Foreskin melanocyte (primary cell): ENCODE measurements at places on chromosomes 16 and 17.

DNA sequence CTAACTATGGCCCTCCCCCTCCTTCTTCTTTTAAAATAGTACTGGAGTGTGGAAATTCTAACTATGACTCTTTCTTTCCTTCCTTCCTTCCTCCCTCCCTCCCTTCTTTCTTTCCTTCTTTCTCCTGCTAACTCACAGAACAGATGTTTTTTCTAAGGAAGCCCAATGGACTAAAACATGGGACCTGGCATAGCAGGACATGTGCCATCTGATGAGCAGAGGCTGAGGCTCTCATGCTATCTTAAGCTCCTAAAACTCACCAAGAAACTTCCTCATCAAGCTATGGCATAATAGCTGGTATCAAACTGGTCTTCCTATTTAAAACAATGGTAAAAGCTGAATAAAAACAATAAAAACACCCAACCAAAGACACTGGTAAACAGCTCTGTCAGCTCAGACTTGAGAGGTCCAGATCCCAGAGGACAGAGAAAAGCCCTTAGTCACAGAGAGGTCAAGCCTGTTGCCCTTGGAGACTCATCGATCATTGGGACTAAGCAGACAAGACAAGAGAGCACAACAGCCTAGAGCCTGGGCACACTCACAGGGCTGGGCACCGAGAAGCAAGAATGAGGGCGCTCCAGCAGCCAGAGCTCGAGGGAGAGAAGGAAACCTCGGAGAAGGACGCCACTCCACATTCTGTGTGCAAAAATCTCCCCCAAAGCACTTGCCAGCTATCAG, 27.6 kb downstream of the SLC38A10 start:
- DNase-seq = no peak

GRCh38 chr17:53633856-53634255, 188.9 kb upstream of the KIF2B start:
- peak; percentile 31 for DNase-seq

DNA sequence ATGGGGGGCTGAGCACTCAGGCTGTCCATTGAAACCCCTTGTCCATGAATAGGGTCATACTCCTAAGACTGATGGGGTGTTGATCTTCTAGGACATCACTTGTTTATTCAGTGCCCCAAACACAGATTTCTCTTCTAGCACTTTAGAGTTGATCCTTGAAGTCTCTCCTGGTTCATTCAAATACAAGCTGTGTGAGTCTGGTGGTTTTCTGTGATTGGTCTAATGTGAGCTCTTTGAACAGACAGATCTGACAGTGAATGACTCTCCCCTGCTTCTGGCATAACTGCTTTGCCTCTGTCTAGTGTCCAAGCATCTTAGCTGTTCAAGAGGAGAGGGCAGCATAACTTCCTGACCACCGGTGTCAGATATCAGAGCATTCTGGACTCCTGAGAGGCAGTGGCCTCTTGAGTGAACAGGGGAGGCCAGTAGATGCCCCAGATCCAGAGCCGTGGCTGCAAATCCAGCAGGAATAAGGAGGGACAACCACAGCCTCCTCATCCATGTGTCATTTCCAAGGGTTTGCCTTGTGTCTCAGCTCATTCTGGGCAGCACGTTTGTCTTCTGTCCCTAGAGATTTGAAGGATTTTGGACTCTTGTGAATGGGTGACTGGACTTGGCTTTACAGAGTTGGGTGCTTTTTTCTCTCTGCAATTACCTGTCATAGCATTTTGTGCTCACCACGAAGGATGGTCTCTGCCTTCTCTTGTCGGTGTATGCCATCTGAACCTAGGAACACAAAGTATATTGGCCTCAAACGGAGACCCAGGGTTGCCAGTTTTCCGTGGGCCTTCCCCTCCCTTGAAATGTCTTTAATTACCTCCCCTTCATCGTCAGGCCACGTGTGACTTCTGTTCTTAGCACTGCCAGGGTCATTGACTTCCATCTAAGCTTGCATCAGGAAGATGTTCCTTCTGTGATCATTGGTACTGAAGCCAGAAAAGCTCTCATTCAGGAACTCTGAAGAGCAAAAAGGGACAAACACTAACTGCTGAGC, 13.9 kb upstream of the CLEC18C start:
- no peak for DNase-seq

- no peak for DNase-seq
These were observed 481 bp upstream of the BRD7 start for GRCh38 chr16:50369133-50369804.

GRCh38 chr17:1203111-1203966, 23.6 kb upstream of the ABR start:
- DNase-seq = peak; percentile 30

DNA sequence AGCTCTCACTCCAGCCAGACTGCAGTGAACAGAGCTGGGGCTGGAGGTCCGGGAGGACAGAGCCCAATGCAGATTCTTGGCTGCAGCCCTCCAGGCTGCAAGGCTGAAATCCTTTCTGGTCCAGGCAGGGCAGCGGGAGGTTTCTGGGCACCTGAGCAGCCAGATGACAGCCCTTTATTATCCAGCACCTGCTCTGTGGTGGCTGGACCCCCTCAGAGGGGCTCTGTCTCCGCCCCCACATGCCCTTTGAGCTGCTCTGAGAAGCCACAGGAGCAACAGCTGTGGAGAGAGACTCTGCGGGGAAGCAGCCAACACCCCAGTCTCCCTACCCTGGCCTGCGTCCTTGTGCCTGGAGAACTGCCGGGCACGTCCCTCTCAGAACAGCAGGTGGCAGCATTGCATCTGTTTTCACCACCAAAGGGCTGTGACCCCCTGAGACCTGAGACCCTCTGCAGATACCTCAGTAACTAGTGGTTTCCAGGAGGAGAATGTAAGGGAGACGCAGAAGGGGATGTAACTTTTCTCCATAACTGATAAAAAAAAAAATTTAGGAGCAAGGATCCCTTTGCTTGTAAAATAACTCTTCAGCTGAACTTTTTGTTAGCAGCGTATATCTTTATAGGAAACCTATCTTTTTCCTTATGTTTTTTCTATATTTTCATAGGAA, 3.7 kb upstream of the CNP start:
- peak; percentile 38 for DNase-seq

GRCh38 chr16:48978501-48978900, 303.1 kb downstream of the CBLN1 start:
- no peak for DNase-seq

DNA sequence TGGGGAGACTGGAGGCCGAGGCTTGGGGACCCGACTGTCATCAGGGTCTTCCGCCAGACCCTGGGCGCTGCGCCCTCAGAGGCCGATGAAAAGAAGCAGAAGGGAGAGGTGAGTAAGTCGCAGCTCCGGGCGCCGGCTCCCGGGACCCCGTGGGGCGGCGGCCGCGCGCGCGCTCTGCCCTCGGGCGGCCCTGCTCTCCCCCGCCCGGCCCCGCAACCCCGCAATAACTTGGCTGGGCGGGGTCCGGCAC, 392 bp upstream of the ABHD15 start:
- DNase-seq = no peak

- DNase-seq = no peak
These were observed 10.2 kb downstream of the DEXI start for GRCh38 chr16:10931977-10932632.

GRCh38 chr17:4109449-4109848, 33.4 kb downstream of the ZZEF1 start:
- DNase-seq = no peak

DNA sequence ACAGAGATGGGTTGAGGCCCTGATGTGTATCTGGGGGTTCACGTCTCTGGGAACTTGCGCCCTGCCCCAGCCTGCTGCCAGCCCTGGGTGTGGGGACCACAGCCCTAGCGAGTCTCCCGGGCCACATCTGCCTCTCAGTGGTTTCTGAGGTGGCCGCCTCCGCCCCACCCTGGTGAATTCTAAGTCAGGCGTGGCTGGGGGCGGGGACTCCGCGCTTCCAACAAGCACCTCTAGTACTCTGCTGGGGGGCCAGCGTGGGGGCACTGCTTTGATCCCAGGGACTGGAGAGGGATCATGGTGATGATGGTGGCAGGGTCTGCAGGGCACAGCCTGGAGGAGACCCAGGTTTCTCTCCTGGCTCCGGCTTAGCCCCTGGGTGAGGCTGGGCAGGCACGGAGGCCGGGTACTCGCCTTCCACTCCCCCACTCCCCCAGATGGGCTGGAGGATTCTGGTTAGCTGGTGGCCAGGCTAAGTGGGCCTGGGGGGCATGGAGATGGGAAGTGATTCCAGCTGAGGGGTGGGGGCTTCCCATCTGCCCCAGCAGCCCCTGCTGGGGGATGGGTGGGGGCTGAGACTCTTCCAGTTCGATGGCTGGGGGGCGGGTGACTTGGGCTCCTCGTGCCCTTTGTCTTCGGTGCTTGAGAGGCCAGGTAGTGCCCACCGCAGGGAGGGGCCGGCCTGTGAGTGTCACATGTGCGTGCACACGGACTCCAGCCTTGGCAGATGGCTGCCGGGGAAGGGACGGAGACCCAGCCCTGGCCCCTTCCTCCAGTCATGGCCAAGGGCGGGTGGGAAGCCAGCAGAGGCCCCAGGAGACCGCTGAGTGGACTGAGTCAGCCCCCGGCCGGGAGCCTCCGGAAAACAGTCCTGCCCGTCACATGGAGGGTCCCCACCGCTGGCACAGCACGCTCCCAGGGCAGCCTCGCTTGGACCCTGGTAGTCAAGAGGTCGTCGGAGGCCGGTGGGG, 3.9 kb downstream of the GLIS2 start:
- no peak for DNase-seq

- DNase-seq = no peak
These were observed 10.7 kb downstream of the WIPI1 start for GRCh38 chr17:68446626-68447041.

GRCh38 chr16:30894540-30895368, 877 bp upstream of the BCL7C start:
- no peak for DNase-seq

- no peak for DNase-seq
These were observed 55.6 kb downstream of the COTL1 start for GRCh38 chr16:84562174-84562815.

GRCh38 chr17:44865231-44865660, 17.6 kb downstream of the HIGD1B start:
- DNase-seq = peak; percentile 54

DNA sequence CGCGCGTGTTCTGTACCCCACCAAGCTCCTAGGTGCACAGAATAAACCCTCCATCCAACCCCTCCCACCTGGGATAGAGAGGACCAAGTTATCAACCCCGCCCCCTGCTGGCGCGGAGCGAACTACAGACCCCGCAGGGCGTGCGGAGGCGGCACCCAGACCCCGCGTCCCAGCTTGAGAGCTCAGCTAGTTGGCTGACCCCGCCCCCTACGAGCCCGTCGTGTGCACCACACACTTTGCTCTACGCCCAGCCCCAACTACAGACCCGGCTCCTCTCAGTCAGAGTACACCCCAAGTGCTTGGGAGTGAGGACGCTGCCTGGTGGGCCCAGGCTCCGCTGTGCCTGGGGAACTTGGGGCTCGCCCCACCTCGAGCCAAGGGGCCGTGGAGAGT, 1.5 kb downstream of the GRIN2A start:
- no peak for DNase-seq

DNA sequence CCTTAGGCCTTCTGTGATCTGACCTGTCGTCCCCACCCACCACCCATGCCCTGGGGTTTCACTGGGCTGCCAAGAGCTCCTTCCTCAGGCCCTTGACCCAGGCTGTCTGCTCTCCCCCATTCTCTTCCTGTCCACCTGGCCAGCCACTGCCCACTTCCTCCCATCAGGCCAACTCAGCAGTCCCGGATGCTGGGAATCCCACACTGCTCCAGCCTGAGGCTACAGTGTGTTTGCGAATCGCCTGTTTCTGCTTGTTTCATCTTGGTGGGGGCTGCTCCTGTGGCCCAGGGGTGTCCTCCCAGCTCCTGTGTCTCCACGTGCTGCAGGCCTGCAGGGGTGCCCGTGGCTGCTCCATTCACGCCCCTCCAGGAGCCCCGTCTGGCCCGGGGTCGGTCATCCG, 839 bp upstream of the METRN start:
- no peak for DNase-seq

GRCh38 chr17:50783905-50784304, 16.6 kb upstream of the ANKRD40CL start:
- no peak for DNase-seq

DNA sequence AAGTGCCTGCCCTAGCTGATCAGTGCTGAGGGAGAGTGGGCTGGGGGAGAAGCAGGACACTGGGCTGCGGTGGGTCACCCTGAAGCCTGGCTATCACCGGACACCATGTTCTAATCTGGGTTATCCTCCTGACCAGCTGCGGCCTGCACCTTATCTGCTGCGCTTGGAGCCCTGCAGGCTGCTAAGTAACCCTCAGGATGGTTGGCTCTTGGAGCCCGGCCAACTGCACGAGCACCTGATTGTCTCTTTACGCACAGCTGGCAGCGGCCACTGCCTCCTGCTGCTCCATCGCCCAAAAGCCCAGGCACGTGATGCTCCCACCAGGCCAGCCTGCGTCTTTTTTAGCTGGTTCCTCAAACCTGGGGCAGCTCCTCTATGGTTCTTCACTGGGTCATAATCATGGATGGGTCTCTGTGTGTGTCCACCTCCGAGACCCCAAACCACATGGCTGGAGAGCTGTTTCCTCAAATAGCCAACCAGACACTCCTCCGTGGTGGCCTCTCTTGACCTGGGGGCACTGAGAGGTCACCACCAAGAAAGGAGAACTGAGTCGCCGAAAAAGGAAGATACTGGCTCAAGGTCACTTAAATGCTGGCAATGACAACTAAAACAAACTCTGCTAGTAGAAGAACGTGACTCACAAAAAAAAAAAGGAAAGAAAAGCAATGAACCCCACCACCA, 21.7 kb downstream of the SPHK1 start:
- no peak for DNase-seq
